ENCODE measurements at places on chromosomes 3 and 15.

DNA sequence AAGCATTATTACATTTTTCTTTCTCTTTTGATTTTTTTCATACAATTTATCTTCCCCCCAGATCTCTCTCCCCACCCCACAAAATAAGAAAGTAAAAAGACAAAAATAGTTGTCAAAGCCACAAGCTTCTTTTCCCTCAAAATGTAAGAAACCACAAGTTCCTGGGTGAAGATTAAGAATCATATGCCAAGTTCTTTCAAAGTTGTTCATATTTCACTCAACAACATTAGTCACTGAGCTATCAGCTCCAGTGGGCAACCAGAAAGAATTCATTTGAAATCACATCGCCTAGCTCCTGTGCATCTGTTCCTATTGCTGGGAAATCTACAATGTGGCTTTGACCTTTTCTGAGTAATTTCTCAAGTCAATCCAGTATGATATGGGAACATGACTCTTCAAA lies 681.6 kb upstream of the ARPP21 start:
- no peak for DNase-seq

GRCh38 chr15:49145651-49146609 lies 9.5 kb downstream of the COPS2 start:
- no peak for DNase-seq

DNA sequence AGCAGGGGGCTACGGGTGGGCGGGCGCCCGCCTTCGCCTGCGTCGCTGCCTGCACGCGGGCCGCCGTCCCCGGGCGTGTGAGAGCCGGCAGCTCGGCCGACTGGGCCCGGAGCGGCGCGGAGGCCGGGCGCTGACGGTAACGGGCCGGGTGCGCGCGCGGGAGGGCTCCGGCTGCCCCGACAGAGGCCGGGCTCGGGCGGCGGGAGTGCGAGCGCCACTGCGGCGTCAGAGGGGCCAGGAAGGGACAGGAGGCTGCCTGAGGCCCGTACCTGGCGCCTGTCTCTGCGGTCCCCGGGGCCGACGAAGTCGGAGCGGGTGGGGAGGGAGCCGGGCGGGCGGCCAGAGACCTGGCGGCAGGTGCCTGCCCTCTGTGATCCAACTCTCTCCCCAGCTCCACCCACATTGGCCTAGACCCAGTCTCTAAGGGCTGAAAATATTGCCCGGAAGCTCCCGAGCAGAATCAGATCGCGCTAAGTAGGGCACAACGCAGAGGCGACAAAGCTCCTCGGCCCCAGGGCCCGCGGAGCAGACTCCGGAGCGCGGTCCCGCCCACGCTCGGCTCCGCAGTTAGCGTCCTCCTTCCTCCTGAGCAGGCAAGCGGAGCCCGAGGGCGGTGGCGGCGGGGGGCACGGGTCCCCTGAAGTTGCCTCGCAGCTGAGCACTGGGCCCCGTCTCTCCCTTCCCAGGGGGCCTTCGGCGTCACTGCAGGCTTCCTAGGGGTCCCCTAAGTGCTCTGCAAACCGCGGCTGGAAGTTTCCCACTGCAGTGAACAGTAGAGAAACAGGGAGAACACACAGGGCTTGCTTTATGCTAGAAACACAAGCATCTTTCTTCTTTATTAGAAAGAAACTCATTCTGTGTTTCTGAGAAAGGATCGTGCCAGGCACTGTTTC lies at the start of gene MAN2A2:
Gene MAN2A2 (plus strand): TSS at position 463 of the 893 bp plus-strand sequence. CDS start 906 bp downstream, outside the sequence.
- peak; percentile 77 for DNase-seq

GRCh38 chr3:138875096-138875753 lies 40.5 kb upstream of the PIK3CB start:
- DNase-seq = no peak

- DNase-seq = no peak
Measured at GRCh38 chr3:160935413-160936095, 169.6 kb downstream of the B3GALNT1 start.

DNA sequence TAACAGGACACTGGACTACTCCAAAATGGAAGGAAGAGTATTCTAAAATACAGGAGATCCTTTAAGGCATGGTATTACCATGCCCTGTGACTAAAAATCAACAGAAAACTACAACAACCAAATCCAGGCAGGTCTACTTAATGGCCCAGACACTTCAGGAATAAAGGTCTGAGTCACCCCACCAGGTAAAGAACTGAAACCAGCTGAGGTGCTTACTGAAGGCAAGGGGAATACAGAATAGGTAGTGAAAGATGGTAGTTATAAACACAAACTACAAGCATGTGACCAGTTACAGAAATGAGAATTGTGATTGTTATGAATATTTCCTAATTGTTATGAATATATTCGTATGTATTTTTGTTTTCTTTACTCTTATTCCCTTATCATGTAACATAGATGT lies 13.4 kb downstream of the IFT57 start:
- no peak for DNase-seq

GRCh38 chr15:63107895-63108546 lies 13.6 kb upstream of the LACTB start:
- peak; percentile 63 for DNase-seq

DNA sequence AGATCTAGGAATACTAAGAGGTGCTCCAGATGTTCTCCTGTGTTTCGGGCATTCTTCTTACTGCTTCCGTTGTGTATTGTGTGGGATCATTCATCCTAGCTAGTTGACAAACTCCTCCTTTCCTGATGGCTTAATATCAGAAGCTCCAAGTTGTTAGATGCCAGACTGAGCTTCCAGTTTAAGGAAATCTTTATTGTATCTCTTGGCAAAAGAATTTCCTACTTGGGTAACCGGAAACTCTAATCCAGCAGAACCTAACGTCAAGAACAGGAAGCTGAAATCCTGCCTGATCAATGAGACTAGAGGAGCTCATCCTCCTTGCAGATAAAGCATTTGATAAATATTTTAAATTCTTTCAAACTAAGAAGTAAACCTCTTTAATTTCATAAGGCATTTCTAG lies 27.7 kb upstream of the MYH15 start:
- no peak for DNase-seq

- DNase-seq = no peak
Measured at GRCh38 chr15:42845581-42845980, 75.0 kb downstream of the TTBK2 start.

- DNase-seq = no peak
Measured at GRCh38 chr15:87263871-87264270, 992.7 kb downstream of the NTRK3 start.

DNA sequence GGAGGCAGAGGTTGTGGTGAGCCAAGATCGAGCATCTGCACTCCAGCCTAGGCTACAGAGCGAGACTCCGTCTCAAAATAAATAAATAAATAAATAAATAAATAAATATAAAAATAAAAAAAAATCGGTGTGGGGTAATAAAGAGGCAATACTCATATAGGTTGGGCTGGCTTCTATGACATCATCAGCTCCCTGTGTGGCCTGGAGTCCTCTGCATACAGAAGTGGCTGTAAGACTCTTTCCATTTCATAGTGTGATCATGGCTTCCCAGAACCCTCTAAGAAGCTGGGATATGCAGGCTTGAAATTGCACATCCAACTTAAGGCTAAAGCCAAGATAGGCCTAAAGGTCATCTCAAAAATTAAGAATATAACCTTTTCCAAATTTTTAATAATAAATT lies 101.6 kb downstream of the ZIC4 start:
- DNase-seq = no peak

DNA sequence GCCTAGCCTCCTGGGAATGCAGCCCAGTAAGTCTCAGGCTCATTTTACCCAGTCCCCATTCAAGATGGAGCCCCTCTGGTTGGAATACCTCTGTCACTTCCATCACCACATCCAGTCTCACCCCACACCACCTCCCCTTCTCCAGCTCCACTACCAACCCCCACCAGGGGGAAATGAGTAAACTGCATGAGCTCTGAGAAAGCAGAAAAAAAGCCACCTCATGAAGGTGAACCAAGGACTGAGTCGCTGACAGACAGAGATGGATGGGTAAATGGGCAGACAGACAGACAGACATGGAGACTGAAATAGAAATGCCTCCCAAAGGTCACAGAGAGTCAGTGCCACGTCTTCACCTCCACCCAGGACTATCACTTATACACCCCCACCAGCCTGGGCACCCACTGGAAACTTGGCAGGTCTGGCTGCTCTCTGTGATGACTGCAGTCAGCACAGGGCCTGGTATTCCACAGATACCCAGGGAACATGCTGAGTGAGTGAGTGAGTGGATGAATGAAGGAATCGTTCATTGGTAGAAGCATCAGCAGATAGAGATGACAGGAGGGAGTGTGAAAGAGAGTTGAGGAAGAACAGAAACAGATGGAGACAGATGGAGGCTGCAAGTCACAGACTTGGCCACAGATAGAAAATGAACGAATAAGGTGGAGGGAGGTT lies 4.9 kb upstream of the LOXL1 start:
- DNase-seq = no peak

DNA sequence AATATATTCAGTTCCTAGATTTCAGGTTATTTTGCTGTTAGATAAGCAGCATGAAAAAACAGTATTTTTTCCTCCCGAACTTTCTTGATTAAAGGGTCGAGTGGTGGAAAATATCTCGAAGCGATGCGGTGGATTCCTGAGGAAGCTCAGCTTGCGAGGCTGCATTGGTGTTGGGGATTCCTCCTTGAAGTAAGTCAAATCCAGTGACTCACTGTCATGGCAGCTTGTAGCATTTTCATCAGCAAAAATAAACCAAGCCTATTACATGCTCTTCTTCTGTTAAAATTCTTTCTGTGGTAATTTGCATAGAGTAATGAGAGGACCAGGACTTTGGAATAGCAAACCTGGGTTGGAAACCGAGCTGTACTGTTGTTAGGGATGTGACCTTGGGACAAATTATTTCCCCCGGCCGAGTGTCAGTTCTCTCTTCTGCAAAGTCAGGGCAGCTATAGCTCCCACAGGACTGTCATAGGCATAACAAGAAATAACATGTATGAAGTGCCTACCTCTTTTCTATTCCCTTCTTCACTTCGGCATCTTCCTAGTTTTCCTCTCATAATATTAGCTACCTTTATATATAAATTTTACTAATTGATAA lies 75.6 kb downstream of the UBP1 start:
- no peak for DNase-seq

DNA sequence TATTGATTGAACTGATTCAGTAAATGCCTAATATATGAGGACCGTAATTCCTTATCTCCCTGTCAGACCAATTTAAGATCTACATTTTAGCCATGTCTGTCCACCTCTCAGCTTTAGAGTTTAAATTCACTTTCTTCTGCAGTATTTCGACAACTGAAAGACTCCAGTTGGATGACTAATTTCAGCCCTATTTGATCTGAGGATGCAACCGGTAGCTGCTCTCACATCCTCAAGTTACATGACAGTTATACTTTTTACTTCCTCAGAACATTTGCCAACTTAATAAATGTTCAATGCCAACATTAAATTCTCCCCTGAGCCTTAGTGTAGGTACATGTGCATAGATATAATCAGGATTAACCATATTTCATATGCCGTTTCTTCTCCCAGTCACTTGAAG lies 2.5 kb upstream of the HHLA2 start:
- no peak for DNase-seq

DNA sequence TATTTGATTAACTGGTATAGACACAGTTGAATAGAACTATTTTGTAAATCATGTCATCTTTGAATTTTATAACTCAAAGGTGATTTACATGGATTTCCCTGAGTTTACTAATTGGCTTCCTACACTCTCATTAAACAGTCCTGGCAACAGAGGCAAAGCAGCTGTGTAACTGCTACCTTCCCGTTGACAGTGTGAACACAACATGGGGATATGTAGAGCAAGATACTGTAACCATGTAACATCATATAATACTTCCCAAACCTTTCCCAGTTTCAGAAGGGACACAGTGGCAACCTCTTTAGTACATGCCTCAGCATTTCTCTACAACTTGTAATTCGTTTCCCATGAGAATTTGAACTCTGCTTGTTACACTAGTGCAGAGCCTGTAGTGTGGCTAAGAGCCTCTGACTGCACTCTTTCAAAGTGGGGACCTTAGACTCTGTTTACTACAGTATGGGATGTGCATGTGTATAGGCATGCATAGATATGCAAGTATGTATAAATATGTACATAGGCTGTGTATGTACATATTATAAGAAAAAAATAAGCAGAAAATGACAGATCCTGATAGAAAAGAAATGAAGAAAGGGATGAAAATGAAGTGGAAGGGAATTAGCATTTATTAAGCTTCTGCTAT lies 299.3 kb downstream of the SLC9A9 start:
- DNase-seq = no peak

DNA sequence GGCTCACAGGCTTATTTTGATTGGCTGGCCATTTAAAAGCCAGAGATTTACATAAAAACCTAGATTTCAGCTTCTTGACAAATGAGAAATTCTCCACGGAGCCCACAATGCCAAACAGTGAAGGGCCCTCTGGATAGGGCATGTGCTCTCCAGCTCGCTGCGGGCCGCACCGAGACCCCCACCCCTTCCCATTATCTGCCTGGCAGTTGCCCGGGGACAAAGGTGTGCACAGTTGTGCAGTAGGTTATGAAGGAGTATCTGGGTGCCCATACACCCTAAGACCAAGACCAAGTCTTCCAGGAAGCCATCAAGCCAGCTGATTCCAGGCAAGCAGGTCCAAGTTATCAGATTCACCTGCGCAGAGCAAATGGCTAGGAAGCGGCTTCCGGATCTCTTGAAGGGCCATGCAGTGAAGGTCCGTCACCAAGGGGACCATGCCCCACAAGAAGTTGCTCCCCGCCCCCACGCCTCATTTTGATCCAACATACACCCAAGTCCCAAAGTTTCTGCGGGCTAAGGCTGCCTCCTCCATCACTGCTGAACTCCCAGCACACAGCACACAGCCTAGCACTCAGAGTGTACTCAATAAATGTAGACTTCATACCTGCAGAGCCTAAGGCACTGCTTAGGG lies 1.3 kb downstream of the MRPS25 start:
- no peak for DNase-seq

DNA sequence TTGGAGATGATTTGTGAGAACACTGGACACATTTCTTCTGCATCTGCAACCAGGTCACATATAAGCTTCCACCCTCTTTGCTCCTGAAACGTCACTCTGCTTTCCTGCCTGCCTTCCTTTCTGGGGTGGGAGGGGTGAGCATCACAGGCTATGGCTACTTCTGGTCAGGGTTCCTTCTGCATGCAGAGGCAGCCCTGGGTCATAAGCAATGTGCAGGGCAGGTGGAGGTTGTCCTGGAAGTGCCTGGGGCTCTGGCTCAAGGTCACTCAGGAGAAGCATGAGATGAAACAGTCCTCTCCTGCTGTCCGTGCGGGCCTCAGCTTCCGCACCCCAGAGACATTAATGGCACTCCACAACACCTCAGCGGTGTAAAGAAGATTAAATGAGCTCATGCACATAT lies 15.1 kb downstream of the SLC6A20 start:
- no peak for DNase-seq

GRCh38 chr15:64701482-64702184 lies 73.8 kb downstream of the RBPMS2 start:
- DNase-seq = no peak

GRCh38 chr15:44250566-44251205 lies 37.8 kb upstream of the GOLM2 start:
- DNase-seq = no peak

DNA sequence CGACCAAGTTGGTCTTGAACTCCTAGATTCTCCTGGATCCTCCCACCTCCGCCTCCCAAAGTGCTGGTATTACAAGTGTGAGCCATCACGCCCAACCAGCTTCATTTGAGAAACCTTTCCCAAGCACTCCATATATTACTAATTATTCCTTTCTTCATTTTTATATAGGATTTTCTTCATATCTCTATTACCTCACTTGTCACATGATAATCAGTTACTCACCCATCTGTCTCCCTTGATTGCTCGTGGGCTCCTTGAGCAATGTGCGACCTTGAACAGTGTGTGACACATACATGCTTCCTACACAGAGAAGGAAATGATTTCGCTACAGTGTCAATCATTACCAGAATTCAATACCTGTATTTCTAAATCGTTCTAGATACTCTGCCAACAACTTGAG lies 110.7 kb upstream of the C2CD4B start:
- no peak for DNase-seq

GRCh38 chr3:16452261-16452660 lies 61.2 kb downstream of the RFTN1 start:
- no peak for DNase-seq

Measured in right forelimb (tissue), 1 donor.